ENCODE measurements at places on chromosomes 13 and 19. TPM values are rescaled to one million over a fixed set of nuclear protein-coding genes. Genes with fewer than 3 reads are reported as not detected.

DNA sequence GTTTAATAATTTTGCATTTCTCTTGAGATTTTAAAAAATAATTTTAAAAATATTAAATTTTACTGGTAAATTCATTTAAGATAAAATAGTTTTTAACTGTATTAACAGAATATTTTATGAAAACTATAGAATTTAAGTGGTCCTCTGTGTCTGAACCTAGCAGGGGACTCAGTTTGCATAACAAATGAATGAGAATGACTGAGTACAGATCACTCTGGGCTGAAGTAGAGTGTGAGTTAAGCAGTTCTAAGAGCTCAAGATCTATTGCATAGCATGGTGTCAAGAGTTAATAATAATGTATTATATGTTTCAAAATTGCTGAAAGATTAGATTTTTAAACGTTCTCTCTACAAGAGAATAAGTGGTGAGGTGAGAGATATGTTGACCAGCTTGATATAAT, 348.3 kb upstream of the SLITRK1 start:
- no peak for DNase-seq

DNA sequence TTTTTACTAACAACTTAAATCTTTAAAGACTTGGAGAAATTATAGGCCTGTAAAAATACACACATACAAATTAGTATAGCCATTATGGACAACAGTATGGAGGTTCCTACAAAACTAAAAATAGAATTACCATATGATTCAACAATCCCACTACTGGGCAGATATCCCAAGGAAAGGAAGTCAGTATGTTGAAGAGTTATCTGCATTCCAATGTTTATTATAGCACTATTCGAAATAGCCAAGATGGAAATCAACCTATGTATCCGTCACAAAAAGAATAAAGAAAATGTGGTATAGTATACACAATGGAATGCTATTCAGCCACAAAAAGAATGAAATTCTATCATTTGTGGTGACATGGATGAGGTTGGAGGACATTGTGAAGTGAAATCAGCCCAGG, 37.2 kb downstream of the SLITRK1 start:
- no peak for DNase-seq

- no peak for DNase-seq
Measured at GRCh38 chr13:91639330-91639729, 240.9 kb downstream of the GPC5 start.

DNA sequence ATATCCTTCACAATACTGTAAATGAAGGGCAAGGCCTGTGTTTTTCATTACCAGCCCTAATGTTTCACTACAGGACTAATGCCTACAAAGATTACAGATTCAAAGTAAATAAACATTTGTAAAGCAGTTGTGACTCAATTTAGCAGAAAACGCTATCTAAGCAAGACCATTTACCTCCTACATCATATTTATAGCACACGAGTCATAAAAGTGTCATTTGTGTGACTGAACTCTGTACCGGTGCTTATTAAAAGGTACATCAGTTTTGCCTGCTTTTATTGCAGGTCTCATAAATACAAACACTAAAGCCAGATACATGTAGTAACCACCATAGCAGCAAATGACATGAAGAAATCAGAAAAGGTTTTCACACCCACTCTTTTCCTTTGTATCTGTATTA, 61.5 kb upstream of the SLC15A1 start:
- no peak for DNase-seq

DNA sequence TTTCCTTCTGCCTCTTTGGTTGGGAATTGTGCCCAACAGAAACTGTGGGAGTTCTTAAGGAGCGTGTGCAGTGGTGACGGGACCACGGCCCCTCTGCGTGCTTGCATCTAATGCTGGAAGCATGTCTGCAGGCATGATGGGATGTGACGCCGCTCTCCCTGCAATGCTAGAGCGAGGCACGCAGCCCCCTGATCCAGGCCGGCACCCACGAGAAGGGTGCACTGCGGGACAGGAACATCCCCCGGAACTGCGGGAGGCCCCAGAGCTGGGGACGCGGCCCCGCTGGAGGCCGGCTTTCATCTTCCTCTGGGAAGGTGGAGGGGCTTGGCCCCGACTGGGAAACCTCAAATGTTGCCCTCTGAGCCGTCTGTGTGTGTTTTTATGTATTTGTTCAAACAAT, 32.7 kb downstream of the TMEM255B start:
- DNase-seq: no peak

SLAIN1 gene
- total RNA-seq: 4.3 TPM

GRCh38 chr13:95607366-95607765, 37.1 kb downstream of the DZIP1 start:
- peak; percentile 68 for DNase-seq

DNA sequence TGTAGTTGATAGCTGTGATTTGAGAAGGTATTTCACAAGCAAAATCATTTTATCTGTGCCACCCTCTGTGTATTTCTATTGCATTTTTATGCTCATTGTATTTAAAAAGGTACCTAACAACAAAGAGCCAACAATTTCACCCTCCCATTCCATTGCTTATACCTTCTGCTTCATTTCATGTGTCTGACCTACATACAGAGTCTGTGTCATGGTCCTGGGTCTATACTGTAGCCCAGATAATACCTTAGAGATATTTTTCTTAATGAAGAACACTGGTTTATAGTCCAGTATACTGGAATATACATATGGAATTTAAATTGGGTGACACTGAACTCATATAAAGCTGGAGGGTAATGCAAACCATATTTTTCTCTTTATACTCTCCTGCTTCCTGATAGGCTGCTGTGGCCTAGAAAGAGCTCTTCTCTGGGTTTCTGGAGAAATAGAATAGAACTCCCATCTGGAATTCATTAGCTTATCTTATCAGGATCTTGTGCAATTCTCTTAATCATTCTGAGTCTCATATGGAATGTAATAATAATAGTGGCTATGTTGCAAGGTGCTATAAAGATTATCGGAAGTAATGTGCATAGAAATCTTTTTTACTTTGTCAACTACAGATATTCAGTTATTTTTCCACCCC, 31.8 kb upstream of the SPART start:
- no peak for DNase-seq

AXL gene
- total RNA-seq: 172 TPM

ZNF763 gene
- 0.48 TPM for total RNA-seq

KCNRG gene
- total RNA-seq: 0.83 TPM

DNA sequence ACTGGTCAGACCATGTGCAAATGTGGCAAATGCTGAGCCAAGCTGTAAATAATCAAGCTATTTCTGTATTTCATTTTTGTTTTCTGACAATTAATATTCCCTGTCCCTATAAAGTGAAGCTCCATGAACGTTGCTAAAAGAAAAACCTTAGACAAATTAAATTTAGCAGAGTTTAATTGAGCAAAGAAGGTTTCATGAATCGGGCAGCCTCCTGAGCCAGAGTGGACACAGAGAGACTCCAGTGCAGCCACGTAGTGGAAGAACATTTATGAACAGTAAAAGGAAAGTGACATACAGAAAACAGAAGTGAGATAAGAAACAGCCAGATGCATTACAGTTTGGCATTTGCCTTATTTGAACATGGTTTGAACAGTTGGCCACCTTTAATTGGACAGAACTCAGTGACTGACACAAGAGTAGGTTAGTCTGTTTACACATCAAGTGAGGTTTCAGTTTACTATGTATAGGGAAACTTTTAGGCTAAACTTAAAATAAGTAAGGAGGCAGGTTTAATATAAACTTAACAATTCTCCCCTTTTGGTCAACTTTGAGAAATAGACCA, 69.7 kb downstream of the UFM1 start:
- no peak for DNase-seq

EDDM13 gene
- 0.65 TPM for total RNA-seq

GRCh38 chr19:49710372-49710951, 19.5 kb downstream of the CPT1C start:
- DNase-seq: no peak

CD70 gene
- total RNA-seq: not detected

- DNase-seq: no peak
Measured at GRCh38 chr13:94217370-94217769, 262.1 kb downstream of the DCT start.

- no peak for DNase-seq
Measured at GRCh38 chr13:99028890-99029289, 51.0 kb upstream of the DOCK9 start.

ZNF90 gene
- total RNA-seq: 0.39 TPM

ADGRE3 gene
- not detected for total RNA-seq

TNFSF9 gene
- 0.72 TPM for total RNA-seq

MBD3L3 gene
- total RNA-seq: not detected

DNA sequence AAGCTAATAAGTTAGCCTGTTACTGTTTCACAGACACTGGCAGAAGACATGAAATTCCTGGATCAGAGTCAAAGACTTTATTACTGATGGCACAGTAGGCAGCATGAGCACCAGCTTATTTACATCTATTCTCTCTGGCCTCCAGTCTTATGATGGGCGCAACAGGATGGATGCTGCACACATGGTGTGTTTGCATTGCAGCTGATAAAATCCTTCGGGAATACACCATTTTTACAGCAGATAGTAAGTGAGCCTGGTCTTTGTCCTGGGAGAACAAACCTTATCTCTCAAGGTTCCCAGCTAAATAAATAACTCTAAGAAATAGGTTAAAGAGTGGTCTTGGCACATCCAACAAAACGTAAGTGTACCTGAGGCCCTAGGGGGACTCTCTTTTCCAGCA, 16.0 kb downstream of the EPSTI1 start:
- no peak for DNase-seq

DNA sequence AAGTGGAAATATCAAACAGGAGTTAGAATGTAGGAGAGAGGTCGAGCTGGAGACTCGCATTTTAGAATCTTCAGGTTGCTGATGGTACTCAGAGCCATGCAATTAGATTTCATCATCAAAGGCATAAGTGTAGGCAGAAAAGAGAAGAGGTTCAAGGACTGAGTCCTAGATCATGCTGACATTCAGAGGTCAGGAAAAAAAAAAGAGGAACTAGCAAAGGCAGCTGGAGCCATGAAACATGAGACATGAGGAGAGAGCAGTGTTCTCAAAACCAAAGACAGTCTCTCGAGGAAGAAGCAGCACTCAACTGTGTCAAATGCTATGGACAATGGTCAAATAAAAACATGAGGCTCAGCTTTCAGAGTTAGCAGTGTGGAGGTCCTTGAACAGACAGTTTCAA, 12.4 kb upstream of the TPP2 start:
- no peak for DNase-seq

- DNase-seq: no peak
Measured at GRCh38 chr13:49563516-49563915, 21.8 kb downstream of the RCBTB1 start.

F7 gene
- not detected for total RNA-seq

TMPRSS9 gene
- total RNA-seq: not detected

CLC gene
- total RNA-seq: not detected

DNA sequence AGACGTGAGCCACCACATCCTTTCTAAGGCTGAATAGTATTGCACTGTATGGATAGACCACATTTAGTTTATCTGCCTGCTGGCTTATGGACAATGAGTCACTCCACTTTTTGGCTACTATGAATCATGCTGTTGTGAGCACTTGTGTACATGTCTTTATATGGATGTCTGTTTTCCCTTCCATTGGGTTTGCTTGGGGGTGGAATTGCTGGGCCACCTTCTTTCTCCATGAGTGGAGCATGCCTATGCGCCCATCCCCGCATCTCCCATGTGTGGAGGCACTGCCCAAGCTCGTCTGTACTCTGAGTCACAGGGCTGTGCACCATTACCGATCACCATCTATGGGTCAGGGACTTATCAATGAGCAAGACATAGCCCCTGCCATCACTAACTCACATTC, 127.2 kb upstream of the GJB6 start:
- no peak for DNase-seq

- DNase-seq: no peak
Measured at GRCh38 chr19:57642396-57643046, 9.6 kb downstream of the ZNF211 start.

PEAK3 gene
- total RNA-seq: not detected

- DNase-seq: no peak
Measured at GRCh38 chr13:64470751-64471150, 2759.4 kb downstream of the PCDH9 start.
